ENCODE measurements at places on chromosomes 2 and 18. TPM values are rescaled to one million over a fixed set of nuclear protein-coding genes. Genes with fewer than 3 reads are reported as not detected.

- no peak for DNase-seq
Measured at GRCh38 chr2:158047156-158047611, 54.5 kb upstream of the UPP2 start.

DNA sequence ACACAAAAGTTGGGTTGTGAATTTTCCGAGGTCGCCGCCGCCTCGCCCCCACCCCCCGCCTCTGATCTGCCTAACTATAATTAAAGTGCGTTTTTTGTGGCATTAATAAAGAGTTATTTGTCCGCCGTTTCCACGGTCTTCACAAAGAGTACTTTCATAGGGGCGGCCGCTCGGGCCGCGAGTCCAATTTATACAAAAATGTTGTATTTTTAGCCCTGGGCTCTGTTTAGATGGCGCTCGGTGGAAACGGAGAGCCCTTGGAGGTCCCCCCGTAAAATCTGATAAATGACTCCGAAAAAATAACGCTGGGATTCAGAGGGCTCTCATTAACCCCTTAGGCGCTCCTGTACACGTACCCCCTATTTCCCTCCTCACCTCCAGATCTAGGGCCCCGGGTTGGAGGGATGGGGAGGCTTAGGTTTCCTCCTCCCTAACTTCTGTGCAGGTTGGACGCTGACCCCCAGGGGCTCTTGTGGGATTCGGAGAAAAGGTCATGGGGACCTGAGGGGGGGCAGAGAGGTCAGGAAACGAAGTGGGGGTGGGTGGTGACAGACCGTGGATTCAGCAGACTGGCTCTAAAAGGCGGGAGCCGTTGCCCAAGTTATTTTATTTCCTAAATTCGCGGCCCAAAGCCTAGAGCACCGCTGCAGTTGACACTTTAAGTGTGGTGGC is 1.9 kb downstream of the CYP26B1 start:
- no peak for DNase-seq

- no peak for DNase-seq
Measured at GRCh38 chr2:100580367-100581276, 17.8 kb downstream of the PDCL3 start.

DNA sequence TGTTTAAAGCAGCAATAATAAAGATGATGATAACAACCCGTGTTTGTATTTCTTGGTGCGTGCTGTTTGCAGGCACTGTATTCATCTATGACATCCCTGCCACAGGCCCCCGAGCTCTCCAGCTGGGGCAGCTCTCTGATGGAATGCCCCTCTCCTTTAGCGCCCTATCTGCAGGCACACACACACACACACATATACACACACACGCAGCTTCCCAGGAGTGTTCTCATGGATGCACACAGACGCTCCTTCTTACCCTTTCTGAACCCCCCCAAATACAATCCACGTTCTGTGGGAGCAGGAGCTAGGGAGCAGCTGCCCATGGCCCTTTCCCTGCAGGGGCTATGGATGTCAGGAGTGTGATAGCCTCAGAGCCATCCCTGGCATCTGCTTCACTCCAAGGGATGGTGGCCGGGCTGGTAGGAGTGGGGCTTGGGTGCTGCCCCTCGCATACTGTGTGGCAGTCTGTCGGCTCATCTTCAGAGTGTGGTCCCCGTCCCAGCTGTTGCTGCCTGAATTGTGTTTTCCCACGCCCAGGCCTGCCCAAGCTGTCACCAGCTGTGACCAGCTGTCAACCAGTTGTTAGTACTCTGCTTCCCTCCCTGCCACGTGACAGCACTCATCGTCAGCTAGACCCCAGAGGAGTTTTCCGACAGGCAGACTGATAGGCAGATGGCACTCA is 50.8 kb upstream of the MYCN start:
- DNase-seq: no peak

DNA sequence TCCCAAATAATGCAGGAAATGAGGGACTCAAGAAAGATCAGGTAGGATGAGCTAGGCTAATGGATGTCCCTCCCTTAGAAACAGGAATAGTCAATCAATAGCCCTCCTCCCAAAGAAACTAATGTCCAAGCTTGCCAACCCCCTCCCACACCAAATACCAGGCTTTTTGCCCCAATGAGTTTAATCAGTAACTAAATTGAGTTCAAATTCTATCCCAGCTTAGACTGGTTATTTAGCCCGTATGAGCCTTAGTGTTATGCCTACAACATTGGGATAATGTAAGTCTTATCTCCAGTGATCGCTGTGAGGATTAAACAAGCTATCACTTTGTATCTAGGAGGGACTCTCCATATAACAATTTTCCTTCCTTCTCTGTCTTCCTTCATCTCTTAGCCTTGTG is 310.7 kb downstream of the DPP10 start:
- DNase-seq: no peak

GRCh38 chr2:42187886-42188285 is 18.7 kb downstream of the EML4 start:
- no peak for DNase-seq

DNA sequence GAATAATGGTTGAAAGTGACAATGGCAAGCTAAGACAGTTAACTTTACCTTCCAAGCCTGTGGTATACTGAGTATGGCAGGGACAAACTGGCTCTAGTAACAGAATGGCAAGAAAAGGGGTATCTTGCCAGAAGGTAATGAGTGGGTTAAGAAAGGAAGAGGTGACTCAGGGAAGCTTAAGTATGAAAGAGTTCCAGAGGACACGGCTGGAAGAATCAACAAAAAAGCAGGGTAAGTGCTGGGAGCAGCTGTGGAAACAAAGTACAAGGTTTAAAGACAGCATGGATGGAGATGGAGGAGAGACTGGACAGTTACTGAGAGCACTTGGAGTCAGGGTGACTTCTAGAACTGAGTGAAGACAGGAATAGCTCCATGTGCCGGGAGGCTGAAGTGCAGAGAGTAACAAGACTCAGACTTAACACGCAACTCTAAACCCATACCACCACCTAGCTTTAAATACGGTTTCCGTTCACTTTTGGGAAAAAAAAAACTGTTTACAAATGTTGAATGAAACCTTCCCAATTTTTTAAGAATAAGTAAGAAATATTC is 69.0 kb downstream of the REV1 start:
- DNase-seq: no peak

DNA sequence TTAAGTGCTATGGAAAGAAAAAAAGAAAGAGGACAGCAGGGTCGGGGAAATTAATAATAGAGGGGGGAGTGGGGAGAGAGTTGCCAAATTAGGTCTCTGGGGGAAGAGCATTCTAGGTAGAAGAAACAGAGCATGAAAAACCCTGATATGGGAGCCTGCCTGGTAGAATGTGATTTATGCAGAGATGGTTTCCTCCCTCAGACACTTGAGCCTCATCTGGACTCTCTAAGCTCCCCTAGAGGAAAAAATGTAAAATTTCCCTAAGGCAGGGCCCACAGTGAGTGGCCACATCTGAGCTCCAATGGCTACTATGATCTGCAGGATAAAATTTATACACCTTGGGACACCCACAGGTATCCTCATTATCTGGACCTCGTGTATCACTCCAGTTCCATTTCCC is 20.6 kb upstream of the EPAS1 start:
- no peak for DNase-seq

DNA sequence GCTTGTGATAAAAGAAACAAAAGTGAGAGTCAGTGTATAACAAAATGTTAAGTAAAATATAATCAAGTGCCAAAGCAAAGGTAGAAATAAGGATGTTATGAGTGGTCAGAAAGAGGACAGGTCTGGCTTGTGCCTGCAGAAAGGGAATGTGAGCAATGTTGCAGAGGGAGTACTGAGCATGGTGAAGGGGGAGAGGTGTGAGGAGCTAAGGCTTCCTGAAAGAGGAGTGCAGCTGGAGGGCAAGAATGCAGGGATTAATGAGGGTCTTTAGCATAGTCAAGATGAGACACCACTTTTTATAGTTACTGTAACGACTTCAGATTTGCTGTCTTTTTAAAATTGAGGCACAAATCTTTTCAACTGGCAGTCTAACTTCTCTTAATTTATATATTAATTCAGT is 22.0 kb upstream of the FIGN start:
- DNase-seq: no peak

DNA sequence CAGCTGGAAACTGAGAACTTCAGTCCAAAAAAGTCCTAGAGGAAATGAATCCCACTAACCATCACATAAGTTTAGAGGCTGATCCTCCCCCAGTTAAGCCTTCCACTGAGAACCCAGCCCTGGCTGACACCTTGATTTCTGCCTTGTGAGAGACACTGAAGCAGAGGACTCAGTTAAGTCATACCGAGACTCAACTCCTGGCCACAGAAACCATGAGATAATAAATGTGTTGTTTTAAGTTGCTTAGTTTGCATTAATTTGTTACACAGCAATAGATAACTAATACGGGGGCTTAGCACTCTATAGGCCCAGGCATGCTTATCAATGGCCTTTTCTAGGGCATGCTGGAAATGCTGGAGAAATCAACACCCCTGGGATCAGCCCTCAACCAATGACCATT is 3.4 kb upstream of the ADD2 start:
- no peak for DNase-seq

GRCh38 chr2:39881494-39881893 is 102.4 kb upstream of the THUMPD2 start:
- no peak for DNase-seq

GRCh38 chr18:50194631-50195532 is at the start of gene MYO5B:
MYO5B (minus strand) TSS chr18:50195147; CDS start chr18:50194793, 354 bp downstream.
- peak; percentile 55 for DNase-seq

DNA sequence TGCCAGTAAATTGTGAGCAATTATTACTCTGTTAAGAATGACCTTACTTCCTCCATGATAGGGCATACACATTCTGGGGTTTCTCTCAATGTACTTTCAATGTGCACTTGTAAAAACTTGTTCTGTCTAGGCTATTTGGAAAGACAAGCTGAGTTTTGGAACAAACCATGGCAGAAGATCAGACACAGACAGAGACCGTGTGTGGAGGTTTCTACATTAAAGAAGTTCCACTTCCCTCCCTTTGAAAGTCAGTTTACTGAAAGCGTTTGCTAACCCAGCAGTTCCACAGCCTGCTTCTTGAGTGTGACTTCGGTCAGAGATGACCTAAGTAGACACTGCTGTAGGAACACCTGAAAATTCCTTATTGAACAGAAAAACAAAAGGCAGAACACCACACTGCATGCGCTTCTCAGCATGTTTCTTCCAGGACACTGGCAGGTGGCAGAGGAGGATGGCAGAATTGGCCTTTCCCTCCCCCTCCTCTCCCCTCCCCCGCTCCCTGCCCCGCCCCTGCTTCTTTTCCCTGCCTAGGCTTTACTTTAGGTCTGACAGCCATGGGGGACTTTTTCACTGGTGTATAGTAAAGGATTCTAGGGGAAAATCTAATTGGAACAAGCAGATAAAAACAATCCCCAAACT is 109.8 kb downstream of the NOL10 start:
- no peak for DNase-seq

- no peak for DNase-seq
Measured at GRCh38 chr18:48990481-48991318, 39.9 kb upstream of the SMAD7 start.

GRCh38 chr2:127515383-127515915 is 10.8 kb downstream of the IWS1 start:
- DNase-seq: no peak

GRCh38 chr2:106138543-106139237 is 55.4 kb downstream of the UXS1 start:
- DNase-seq: no peak

GRCh38 chr18:9413576-9413975 is 61.7 kb upstream of the RALBP1 start:
- DNase-seq: no peak

GRCh38 chr2:10329880-10330699 is 27.4 kb downstream of the HPCAL1 start:
- DNase-seq: no peak

DNA sequence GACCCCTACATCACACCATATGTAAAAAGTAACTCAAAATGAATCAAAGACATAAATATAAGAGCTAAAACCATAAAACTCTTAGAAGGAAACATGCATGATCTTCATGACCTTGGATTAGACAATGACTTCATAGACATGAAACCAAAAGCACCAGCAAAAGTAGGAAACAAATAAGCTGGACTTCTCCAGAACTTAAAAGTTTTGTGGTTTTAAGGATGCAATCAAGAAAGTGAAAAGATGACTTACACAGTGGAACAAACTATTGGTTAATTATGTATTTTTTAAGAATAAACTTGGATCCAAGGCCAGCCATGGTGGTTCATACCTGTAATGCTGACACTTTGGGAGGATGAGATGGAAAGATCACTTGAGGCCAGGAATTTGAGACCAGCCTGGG is 150.2 kb downstream of the GALNT1 start:
- DNase-seq: no peak

GRCh38 chr18:48902856-48903601 is 47.7 kb downstream of the SMAD7 start:
- no peak for DNase-seq

GRCh38 chr2:241862093-241862492 is 3.4 kb upstream of the PDCD1 start:
- no peak for DNase-seq

- no peak for DNase-seq
Measured at GRCh38 chr2:216499641-216500218, 1.1 kb downstream of the RPL37A start.

GPR39 gene
- 4.9 TPM for polyA plus RNA-seq

PPP1R7 gene
- polyA plus RNA-seq: 80.3 TPM

FBXO41 gene
- 1.3 TPM for polyA plus RNA-seq

IL1B gene
- polyA plus RNA-seq: 0.56 TPM

MC4R gene
- polyA plus RNA-seq: 0.44 TPM

MARCO gene
- not detected for polyA plus RNA-seq

TMEM178A gene
- 84.4 TPM for polyA plus RNA-seq

SATB2 gene
- 0.76 TPM for polyA plus RNA-seq

SERPINB3 gene
- polyA plus RNA-seq: not detected

CYP27A1 gene
- 10.6 TPM for polyA plus RNA-seq

HOXD13 gene
- 0.36 TPM for polyA plus RNA-seq

CBLN2 gene
- 9.1 TPM for polyA plus RNA-seq

FOXI3 gene
- 0.14 TPM for polyA plus RNA-seq

CYTIP gene
- 2.2 TPM for polyA plus RNA-seq
